ENCODE measurements at places on chromosomes 3 and 15. TPM values are rescaled to one million over a fixed set of nuclear protein-coding genes. Genes with fewer than 3 reads are reported as not detected.

- H3K27me3 ChIP-seq, result peaks cover 3% of the 10 kb centered on the region
- peak overlapping the region; percentile 87 for H3K27ac ChIP-seq
- no peaks in the 10 kb centered on the region for H3K36me3 ChIP-seq
- no peak overlapping the region for H3K4me3 ChIP-seq
- H3K4me1 ChIP-seq, result peaks cover 33% of the 10 kb centered on the region
- peak; percentile 53 for DNase-seq
Measured at GRCh38 chr3:65170390-65171042, 482.7 kb upstream of the ADAMTS9 start.

- H3K4me3 ChIP-seq, result no peak overlapping the region
- H3K27me3 ChIP-seq, result peaks cover 45% of the 10 kb centered on the region
- DNase-seq, result no peak
- H3K27ac ChIP-seq, result no peak overlapping the region
- no peaks in the 10 kb centered on the region for H3K36me3 ChIP-seq
Measured at GRCh38 chr3:55682461-55682860, 195.4 kb upstream of the WNT5A start.

CD96 gene
- 0.20 TPM for total RNA-seq

- no peak for DNase-seq
- H3K27me3 ChIP-seq, result no peaks in the 10 kb centered on the region
- no peaks in the 10 kb centered on the region for H3K36me3 ChIP-seq
Measured at GRCh38 chr15:44034334-44034733, 160.7 kb downstream of the FRMD5 start.

GRCh38 chr3:156425651-156426050, 129.3 kb downstream of the SSR3 start:
- no peak overlapping the region for H3K4me3 ChIP-seq
- no peak overlapping the region for H3K27ac ChIP-seq
- H3K4me1 ChIP-seq, result peaks cover 14% of the 10 kb centered on the region
- no peak for DNase-seq
- H3K36me3 ChIP-seq, result no peaks in the 10 kb centered on the region

DNA sequence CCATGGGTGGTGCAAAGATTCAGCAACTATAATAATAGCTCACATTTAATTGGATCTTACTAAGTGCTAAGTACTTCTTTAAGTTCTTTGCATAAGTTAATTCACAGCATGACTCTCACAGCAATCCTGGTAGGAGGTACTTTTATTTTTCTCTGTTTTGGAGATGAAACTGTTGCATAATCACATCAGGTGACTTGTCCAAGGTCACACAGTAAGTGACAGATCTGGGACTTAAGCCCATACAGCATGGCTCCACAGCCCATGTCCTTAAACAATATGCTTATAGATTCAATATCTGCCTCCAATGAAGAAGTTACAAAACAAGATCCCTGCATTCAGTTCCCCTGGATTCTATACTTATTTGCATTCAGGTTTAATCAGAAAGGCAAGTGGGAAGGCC, 171.8 kb downstream of the CNTN3 start:
- H3K27me3 ChIP-seq, result peaks cover 3% of the 10 kb centered on the region
- no peak overlapping the region for H3K4me3 ChIP-seq
- no peaks in the 10 kb centered on the region for H3K36me3 ChIP-seq
- no peak overlapping the region for H3K27ac ChIP-seq

DNA sequence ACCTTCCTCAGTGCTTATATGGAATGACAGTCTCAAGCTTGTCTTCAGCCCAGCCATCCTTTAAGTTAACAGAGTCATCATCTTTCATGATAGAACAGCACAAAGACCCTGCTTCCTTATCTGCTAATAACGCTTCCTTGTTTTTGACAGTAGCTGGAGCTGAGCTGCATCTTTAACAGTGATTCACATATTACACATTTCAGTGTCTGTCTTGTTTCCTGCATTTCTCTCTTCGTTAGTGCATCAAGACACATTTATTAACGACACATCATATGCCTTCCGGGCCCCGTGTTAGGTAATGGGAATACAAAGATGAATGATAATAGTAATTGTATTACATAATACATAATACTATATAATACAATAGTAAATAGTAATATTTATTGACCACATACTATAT, 30.2 kb upstream of the GREM1 start:
- H3K4me3 ChIP-seq, result no peak overlapping the region
- H3K4me1 ChIP-seq, result no peaks in the 10 kb centered on the region
- peaks cover 21% of the 10 kb centered on the region for H3K36me3 ChIP-seq
- no peak overlapping the region for H3K27ac ChIP-seq
- no peaks in the 10 kb centered on the region for H3K27me3 ChIP-seq
- no peak for DNase-seq

- peaks cover 16% of the 10 kb centered on the region for H3K36me3 ChIP-seq
- no peak for DNase-seq
- H3K27ac ChIP-seq, result no peak overlapping the region
- no peak overlapping the region for H3K4me3 ChIP-seq
- H3K27me3 ChIP-seq, result no peaks in the 10 kb centered on the region
Measured at GRCh38 chr3:158158969-158159368, 49.1 kb downstream of the RSRC1 start.

DNA sequence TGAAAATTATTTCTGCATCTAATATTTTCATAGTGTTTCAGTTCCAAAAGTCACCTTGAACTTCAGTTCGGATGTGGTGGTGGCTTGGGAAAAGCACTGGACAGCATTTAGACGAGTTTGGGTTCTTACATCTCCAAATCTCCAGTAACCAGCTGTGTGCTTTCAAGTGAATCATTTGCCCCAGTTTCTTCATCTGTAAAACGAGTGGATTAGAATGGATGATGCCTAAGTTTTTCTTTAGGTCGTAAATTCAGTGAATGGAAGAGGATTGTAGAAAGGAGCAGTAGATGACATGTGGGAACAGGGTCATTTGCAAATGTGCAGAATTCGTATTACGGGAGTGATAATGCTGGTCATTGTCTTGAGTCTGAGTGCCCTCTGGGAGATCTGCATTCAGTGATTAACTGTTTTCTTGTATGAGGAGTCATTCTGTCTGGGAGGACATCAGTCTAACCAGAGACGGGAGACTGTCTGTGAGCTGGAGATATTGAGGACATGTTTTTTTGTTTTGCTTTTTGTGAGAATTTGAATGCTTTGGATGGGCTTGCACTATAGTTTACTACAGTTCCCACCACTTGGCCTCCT, 641.6 kb upstream of the TBL1XR1 start:
- no peak overlapping the region for H3K4me3 ChIP-seq
- H3K4me1 ChIP-seq, result peaks cover 17% of the 10 kb centered on the region
- no peaks in the 10 kb centered on the region for H3K36me3 ChIP-seq
- no peak overlapping the region for H3K27ac ChIP-seq
- no peaks in the 10 kb centered on the region for H3K27me3 ChIP-seq
- DNase-seq, result no peak

CLDN1 gene
- 11.4 TPM for total RNA-seq

DNA sequence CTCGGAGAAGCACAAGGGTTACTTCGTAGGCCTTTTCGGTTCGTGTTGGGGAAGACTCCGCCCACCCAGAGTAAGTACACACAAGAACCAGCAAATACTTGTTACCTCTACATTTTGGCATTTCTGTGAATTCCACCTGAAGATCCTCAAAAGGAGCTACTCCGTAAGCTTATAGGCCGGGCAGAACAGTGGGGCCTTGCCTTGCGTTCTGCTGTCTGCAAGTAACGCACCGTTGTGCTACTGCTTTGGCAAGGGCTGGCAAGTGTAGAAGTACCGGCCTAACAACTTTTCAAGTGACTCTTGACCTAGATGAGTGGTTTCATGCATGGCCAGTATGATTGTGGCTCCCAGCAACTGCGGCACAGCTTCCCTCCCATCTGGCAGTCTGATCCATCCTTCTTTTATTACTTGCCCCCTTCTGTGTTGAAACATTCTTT, 6.4 kb upstream of the DNAAF4 start:
- H3K27ac ChIP-seq, result no peak overlapping the region
- H3K4me1 ChIP-seq, result no peaks in the 10 kb centered on the region
- no peak for DNase-seq
- H3K4me3 ChIP-seq, result no peak overlapping the region

KNSTRN gene
- 34.6 TPM for total RNA-seq

GRCh38 chr3:134314588-134315285, 59.5 kb downstream of the AMOTL2 start:
- H3K4me3 ChIP-seq, result peak overlapping the region; percentile 17
- H3K36me3 ChIP-seq, result no peaks in the 10 kb centered on the region
- H3K27ac ChIP-seq, result peak overlapping the region; percentile 55
- no peaks in the 10 kb centered on the region for H3K27me3 ChIP-seq
- peaks cover 27% of the 10 kb centered on the region for H3K4me1 ChIP-seq
- DNase-seq, result no peak

DNA sequence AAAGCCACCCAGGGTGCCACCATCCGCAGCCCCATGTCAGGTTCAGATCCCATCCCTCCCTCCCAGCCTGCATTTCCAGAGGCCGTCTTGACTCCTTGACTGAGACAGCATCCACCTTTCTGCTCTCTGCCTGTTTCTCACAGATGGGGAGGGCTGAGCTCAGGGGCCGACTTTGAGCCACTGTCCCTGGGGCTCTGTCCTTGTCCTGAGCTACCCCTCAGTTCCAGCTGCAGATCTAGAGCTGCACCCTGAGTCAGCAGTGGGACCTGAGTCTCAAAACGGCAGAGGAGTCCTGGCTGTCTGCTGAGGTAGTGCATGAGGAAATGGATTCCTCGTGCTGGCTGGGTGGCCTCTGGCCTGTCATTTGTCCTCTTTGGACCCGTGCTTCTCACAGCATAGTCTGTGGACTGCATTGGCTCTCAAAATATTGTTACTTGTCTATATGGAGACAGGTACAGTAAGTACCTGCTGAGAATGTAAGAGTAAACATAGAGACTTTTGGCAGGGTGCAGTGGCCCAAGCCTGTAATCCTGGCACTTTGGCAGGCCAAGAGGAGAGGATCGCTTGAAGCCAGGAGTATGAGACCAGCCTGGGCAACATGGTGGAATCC, 22.3 kb downstream of the RPLP1 start:
- no peak for DNase-seq
- no peak overlapping the region for H3K27ac ChIP-seq
- peaks cover 3% of the 10 kb centered on the region for H3K4me1 ChIP-seq

ANKUB1 gene
- total RNA-seq, result not detected

STRC gene
- 2.9 TPM for total RNA-seq
